Retinal pigment epithelial cell (primary cell): ENCODE measurements at places on chromosomes 4 and X.

- peak; percentile 89 for DNase-seq
Measured at GRCh38 chr4:7042503-7043283, 479 bp upstream of the TADA2B start.

GRCh38 chrX:15908603-15909290, 54.1 kb upstream of the AP1S2 start:
- DNase-seq, result no peak

DNA sequence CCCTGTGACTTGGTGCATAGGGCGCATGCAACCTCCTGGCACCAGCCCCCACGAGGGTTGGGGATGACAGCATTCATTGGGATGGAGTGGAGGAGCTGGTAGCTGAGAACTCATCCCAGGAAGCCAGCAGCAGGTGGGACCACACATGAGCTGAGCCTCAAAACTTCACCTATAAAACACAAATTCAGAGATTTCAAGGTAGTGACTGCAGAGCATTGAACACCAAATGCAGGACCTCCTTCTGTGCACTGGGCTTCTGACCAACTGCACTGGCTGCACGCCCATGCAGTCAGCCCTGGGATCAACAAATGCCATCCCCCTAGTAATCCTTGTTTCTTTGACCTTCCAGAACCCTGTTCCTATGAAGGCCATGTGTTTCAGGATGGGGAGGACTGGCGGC, 197.8 kb downstream of the FRAS1 start:
- no peak for DNase-seq

- peak; percentile 39 for DNase-seq
Measured at GRCh38 chrX:104343428-104344129, 88.8 kb upstream of the ESX1 start.

DNA sequence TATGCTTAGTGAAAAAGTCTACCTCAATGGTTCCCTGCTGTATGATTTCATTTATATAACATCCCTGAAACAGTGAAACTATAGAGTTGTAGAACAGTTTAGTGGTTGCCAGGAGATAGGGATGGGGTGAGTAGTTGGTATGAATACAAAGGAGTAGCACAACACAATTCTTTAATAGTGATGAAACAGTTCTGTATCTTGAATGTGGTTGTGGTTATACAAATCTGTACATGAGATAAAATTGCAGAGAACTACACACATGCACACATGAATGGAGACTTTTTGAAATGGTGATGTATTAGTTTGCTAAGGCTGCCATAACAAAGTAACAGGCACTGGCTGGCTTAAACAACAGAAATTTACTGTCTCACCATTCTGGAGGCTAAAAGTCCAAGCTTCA, 677.1 kb downstream of the ADGRL3 start:
- DNase-seq, result no peak

GRCh38 chrX:55098691-55099090, 9.9 kb downstream of the PAGE2 start:
- DNase-seq, result no peak

DNA sequence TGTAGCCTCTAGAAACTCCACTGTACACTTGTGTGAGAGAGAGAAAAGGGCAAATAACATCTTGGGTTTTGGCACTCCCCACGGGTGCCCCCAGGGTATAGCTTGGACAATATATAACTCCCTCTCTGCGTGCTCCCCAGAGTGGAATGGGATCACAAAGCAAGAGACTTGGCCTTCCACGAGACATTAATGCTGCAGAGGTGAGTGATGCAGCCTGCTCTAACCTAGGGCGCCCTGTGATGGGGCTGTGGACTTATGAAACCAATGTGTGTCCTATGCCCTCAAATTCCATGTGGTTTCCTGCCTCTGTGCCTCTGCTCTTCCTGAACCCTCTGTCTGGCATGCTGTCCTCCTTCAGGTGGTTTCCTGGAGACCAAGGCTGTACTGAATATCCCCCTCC, 22.0 kb upstream of the FAM9C start:
- no peak for DNase-seq

DNA sequence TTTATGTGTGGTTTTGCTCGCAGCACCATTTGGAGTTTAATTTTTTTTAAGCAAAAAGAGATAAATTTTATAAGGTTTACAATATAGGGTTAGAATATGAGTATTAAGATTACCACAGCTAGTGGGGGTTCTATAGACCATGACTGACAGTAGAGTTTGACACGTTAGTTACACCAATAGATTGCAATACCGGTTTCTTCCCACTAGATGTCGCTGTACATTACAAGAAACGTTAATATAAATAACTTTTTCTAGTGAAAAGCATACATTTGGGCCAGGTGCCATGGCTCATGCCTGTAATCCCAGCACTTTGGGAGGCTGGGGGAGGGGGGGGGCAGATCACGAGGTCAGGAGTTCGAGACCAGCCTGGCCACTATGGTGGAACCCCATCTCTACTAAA, 433.6 kb downstream of the MAGEB5 start:
- DNase-seq, result no peak
